ENCODE measurements at places on chromosomes 7 and 10.

GRCh38 chr10:11439523-11440053 lies 171.9 kb downstream of the USP6NL start:
- no peak for DNase-seq

DNA sequence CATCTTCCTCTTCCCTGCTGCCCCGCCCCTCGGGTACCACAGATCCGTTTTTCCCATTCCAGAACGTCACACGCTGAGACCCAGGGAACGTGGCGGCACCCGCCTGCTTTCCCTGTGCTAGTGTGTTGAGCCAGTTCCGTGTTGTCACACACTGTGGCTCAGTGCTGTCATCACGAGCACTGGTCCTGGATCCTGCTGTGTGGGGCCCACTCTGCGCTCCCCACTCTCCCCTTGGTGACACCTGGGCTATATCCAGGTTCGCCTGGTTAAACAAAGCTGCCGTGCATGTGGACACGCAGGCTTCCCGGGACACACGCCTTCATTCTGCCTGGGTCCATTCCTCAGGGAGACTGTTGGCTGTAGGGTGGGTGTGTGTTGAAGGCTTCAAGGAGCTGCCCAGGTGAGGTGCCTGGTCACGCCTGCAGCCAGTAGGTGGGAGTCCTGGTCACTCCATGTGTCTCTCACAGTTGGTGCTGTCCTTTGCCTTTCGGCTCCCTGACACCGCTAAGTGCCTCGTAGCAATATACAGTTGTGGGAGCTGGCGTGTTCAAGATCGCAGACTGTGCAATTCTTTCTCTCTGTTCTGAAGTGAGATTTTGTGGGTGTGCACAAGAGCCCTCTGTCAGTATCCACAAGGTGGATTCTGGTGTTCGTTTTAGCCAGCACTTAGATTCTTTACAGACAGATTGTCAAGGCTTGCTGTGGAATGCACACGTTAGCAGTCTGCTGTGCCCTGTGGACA lies 88.6 kb downstream of the INPP5A start:
- DNase-seq, result no peak

DNA sequence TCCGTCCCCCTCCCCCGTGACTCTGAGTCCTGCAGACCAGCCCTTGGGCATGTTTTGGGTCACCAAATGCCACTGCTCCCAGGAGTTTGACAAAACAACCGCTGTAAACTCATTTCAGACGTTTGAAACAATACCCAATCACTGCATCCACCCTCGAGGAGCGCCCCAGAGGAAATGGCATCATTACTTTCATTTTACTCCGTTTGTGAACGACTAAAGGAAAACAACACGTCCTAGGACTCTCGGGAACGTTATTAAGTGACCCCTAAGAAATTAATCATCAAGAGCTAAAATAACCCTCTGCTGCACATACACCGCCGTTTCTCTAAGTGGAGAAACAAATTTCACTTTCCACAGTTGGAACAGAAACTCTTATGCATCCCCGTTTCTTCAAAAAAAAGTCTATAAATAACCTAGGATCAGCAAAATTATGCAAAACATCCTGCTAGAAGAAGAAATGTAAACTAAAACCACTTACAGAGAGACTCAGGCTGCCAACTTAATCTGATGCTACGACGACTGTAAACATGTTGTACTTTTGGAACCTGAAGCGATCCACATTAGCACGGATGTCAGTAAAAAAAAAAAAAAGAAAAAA lies 109.9 kb upstream of the EFCAB10 start:
- DNase-seq, result no peak

- DNase-seq, result no peak
Observed at GRCh38 chr10:109912335-109913281, 10.7 kb downstream of the XPNPEP1 start.

DNA sequence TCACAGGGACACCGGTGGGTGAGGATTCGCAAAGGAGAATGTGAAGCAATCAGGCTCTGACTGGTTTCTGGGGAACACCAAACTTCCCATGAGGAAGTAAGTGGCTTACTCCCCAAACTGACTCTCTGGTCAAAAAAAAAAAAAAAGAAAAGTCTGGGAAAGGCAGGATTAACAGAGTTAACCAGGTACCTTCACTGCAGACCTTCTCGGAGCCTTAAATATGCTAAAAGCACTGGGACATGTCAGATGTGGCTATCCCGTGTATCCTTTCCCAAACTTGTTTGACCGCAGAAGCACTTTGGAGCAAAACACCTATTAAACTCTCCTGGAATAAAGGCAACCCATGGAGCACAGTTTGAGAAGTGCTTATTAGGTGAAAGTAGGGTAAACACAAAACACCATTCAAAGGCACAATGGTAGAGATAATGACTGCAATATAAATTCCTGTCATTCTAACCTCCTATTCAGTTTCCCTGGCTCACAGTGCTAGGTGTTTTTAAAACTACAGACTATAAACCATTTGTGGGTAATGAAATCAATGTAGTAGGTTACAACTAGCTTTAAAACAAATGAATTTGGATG lies 44.1 kb upstream of the MXI1 start:
- no peak for DNase-seq

DNA sequence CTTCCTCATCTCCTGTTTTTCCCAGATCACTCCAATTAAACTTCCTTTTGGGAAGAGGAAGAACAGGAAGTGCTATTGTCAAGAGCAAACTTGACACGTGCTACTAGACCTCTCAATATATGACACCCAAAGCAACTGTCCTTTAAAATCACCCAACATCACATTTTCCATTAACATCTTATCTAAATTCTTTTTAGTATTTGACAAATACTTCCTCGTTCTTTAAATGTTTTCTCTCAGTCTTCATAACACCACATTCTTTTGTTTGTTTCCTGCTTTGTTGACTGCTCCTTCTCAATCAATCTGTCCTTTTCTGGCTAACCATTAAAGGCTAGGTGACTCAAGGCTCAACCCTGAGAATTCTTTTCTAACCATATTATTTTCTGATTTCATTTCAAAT lies 7.1 kb upstream of the TFPI2 start:
- DNase-seq, result no peak

GRCh38 chr7:157507987-157508386 lies 171.2 kb downstream of the DNAJB6 start:
- DNase-seq, result no peak

DNA sequence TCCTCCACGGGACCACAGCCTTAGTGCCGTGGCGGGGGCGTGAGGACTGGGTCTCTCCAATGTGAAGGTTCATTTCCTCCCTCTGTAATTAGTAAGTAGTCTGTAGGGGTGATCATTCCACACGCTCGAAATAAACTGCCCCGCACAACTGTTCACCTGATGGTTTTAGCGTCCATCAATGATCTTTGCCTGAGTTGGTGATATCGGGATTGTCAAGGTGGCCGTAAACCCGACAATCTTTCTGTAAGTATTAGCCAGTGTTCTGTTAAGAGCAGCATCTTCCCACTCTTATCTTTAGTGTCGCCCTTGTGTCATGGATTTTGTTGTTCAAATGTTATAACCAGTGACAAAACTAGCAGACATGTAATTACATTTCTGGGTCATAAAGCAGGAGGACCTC lies 17.7 kb downstream of the AGAP3 start:
- DNase-seq, result no peak

- DNase-seq, result no peak
Observed at GRCh38 chr7:98266840-98267239, 14.6 kb upstream of the BRI3 start.

- DNase-seq, result no peak
Observed at GRCh38 chr7:2941216-2941859, 97.2 kb upstream of the GNA12 start.

GRCh38 chr10:9060314-9060713 lies 1005.8 kb downstream of the GATA3 start:
- no peak for DNase-seq

GRCh38 chr7:99076615-99077014 lies 67.3 kb downstream of the SMURF1 start:
- DNase-seq, result no peak

- DNase-seq, result no peak
Observed at GRCh38 chr10:76126607-76127527, 695.4 kb downstream of the LRMDA start.

DNA sequence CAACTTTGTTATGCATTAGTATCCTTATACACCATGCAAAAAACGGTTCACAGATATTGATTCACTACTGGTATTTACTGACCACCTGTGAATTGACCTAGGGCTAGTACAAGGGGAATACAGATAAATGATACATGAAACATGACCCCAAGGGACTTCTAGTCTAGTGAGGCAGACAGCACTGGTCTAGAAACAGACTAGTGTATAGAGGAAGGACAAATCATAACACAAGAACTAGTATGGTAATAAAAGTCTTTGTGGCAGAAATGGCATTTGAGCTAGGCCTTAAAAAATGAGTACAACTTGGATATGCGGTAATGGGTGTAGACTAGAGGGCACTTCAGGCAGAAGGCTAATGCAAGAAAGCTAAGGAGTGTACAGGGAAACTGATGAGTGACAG lies 86.6 kb downstream of the SLC25A13 start:
- DNase-seq, result no peak

DNA sequence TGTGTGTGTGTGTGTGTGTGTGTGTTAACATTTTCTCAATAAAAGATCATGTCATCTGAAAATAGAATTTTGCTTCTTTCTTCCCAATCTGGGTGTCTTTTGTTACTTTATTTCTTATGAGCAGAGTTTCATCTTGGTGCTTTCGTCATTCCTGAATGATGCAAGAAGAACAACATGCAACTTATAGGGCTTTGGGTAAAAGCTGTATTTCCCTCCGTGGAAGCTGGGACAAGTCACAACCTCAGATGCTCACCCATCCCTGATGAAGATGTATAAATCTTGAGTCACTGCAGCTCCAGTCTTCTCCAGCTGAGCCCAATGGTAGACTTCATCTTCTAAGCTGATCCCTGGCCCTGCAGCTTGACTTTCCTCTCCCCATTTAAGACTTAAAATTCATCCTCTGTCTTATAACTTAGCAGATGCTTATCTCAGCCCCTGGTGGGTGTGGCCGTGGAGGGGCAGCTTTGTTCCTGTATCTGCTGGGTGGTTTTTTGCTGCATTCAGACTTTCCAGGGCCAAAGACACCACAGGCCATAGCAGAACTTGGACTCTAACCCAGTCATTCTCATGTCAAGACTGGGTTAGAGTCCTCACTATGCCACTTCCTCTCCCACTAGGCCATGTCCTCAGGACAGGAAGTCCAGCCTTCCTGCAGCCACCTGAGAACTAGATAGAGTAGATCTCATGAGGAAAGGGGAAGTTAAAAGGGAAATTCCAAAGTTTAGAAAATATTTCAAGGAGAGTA lies 356.4 kb downstream of the TNS3 start:
- DNase-seq, result no peak

Measured in NCI-H2029 (cell line).